NCI-H524 (cell line): ENCODE measurements at places on chromosomes 3 and 15.

DNA sequence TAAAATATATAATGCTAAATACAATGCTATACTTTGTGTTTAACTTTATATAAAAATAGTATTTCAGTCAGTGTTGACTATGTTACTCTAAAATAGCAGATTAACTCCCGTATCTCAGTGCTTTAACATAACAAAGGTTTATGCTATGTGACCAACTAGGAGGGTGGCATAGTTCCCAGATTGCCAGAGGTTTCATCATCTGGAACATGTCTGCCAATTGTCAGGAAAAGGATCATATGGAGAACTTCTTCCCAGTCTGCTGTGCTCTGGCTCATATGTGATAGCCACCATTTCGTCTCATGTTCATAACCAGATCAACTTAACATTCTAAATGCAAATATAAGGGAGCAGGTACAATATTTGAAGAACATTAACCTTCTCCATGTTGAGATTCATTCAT is 720.2 kb downstream of the MCTP2 start:
- no peak for DNase-seq

DNA sequence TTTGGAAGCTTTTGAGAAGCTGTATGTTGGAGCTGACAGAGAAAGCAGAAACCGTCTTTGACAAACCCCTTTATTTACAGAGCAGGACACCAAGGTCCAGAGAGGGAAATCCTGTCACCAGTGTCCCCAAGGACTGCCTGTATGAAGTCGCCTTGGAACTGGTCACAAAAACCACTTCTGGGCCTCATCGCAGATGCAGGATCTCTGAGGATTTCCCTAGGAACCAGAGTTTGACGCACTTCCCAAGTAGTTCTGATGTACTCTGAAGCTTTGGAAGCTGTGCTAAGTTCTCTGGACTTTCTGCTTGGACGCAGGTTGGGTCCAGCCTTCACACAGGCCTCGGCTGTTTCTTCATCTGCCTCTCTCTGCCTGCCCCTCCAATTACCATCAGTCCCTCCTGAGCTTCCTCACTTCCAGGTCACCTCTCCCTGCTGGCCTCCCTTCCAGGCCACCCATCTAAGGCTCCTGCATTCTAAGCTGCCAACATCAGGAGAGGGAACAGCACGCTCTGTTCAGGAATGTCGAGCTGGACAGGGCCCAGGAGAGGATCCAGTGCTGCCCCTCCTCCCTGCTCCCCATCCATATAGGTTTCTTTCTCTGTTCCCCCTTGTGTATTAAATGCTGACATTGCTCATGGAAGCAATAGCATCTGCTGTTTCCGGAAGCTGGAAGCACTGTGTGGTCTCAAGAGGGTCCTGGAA is 270.8 kb downstream of the OPA1 start:
- no peak for DNase-seq

DNA sequence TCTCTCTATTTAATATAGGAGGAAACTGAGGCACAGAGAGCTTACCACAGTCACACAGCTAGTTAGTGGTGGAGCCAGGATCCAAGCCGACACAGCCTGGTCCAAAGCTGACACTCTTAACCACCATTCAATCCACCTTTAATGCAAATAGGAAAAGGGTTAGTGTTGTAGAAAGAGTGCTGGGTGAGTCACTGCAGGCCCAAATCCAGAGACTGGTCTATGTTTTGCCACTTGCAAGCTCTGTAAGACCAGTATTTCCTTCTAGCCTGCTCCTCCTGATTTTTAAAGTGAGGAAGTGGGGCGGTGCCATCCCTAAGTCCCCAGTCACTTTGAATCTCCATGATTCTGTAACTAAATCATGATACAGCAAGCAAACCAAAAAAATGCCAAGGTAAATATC is 111.0 kb downstream of the MECOM start:
- no peak for DNase-seq

- no peak for DNase-seq
These were observed 26.6 kb upstream of the GBE1 start for GRCh38 chr3:81788044-81788443.

DNA sequence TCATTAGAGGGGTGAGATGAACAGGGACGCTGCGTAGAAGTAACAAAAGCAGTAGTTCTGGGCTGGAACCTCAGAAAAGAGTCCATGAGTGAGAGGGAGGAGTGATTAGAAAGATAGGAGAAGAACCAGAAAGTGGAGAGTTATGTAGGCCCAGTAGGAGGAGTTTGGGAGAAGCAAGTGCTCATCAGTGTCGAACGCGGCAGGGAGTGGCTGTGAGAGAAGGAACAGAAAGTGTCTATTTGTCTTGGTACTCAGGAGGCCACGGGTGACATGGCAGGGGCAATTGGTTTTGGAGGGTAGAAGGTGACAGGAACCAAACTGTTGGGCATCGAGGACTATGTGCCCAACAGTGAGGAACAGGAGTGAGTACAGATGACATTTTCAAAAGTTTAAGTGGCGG is 1.3 kb upstream of the INSYN1 start:
- no peak for DNase-seq

DNA sequence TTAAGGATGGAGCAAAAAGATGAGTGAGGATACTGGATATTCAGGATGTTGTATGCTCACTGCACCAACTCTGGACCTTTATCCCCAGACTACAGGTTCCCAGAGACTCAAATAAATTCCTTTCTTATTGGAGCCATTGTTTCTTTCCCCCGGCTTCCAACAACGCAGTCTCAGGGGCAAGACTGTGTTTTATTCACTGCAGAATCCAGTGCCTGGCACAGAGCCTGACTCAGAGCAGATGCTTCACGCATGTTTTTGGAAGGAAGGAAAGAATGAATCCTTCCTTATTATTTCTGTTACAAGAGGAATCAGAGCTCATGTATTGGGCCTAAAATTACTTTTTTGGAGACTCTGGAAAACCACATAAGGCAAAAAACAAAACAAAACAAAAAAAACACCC is 96.0 kb upstream of the VGLL4 start:
- no peak for DNase-seq

- DNase-seq = no peak
These were observed 24.7 kb downstream of the GPR171 start for GRCh38 chr3:151178208-151178845.

GRCh38 chr3:122030381-122031122 is 8.5 kb upstream of the ILDR1 start:
- DNase-seq = no peak

- DNase-seq = no peak
These were observed 31.8 kb downstream of the CYP8B1 start for GRCh38 chr3:42843713-42844411.

DNA sequence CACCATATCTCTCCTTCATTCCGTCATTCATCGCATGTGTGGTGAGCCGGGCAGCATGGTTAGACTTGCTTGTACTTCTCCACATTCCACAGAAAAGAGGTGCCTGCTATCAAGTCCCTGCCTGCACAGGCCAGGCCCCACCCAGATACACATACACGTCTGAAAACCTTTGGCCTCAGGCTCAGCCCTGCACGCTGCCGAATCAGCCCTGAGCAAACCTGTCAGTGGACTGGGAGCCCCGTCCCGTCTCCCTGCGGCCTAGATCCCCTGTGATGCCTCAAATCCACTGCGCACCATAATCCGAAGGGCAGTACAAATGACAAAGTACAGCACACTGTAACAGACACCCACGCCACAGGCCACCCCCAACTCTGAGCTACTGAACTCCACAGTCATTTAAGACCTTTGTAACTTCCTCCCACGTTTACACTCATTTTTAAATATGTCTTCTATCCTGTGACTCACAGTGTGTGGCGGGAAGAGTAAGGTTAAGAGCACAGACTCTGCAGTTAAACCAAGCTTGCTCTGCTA is 67.1 kb downstream of the MB21D2 start:
- no peak for DNase-seq

GRCh38 chr3:28206479-28206878 is 34.9 kb upstream of the CMC1 start:
- no peak for DNase-seq

DNA sequence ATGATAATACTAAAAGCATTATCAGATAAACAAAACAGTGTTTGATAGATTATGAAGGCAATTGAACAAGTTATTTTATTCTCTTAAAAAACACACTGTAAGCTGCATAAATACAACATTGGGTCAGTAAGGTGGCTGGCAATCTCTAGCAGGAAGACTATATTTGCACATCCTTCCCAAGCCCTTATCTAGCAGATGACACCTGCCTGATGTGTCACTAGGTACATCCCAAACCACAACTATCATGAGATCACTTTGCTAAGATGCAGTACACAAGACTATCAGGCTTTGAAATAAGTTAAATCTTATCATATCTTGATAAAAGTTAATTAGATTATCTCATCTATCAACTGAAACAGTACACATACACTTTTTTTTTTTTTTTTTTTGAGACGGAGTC is 417.4 kb downstream of the MECOM start:
- DNase-seq = no peak

- DNase-seq = no peak
These were observed 156.2 kb upstream of the NSMCE3 start for GRCh38 chr15:29425864-29426263.

DNA sequence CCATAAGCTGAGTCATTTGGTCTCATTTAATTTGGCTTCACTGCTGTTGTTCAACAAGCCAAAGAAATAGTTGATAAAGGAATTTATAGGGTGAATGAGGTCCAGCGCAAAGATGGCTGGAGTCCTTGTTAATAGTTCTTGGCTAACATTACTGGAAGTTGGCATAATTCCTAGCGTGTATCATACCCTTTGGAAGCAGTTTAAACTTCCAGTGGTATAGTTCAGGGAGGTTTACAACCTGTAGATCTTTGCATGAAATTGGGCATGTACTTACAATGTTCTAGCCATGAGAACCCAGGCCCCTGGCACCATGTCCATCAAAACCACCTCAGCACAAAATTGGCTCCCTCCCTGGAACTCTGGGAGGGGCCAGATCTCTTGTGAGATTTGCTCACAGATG is 380.8 kb downstream of the LRTM1 start:
- DNase-seq = no peak
